Hematopoietic multipotent progenitor cell treated with erythropoietin and hydrocortisone succinate and interleukin-3 and kit ligand, for 17 days (in vitro differentiated cells): ENCODE measurements at places on chromosomes 1 and 21.

DNA sequence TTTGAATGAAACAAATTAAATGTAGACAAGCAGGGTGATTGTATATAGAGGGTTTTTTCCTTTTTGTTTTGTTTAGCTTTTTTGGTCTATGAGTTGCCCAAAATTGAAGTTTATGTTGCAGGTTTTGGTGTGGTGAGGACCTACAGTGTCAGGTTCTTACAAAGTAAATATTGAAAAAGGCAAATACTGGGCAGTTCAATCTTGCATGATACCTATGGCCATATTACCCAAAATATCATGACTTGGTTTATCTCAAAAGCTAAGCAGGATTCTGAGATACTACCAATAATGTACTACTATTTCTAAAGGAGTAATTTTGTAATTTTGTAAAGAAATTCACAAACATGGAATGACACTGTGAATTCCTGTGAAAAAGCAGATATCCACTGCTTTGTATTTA is 1.8 kb downstream of the DNAJB4 start:
- peak; percentile 53 for DNase-seq

- DNase-seq, result no peak
Measured at GRCh38 chr1:175363031-175363430, 170.5 kb upstream of the KIAA0040 start.

DNA sequence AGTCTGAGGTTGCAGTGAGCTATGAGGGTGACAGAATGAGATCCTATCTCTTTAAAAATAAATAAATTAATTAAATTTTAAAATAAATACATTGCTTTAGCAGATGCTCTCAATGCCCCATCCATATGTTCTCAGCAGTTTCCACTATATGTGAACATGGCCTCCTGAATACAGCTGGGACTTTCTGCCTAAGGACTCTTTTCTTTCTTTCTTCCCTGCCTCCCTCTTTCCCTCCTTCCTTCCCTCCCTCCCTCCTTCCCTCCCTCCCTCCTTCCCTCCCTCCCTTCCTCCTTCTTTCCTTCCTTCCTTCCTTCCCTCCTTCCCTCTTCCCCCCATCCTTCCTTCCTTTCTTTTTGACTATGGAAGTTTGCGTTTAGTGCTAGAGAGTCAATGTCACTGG is 10.2 kb upstream of the GRIK1 start:
- DNase-seq, result no peak

- DNase-seq, result no peak
Measured at GRCh38 chr1:52191395-52191965, 49.6 kb downstream of the ZFYVE9 start.

DNA sequence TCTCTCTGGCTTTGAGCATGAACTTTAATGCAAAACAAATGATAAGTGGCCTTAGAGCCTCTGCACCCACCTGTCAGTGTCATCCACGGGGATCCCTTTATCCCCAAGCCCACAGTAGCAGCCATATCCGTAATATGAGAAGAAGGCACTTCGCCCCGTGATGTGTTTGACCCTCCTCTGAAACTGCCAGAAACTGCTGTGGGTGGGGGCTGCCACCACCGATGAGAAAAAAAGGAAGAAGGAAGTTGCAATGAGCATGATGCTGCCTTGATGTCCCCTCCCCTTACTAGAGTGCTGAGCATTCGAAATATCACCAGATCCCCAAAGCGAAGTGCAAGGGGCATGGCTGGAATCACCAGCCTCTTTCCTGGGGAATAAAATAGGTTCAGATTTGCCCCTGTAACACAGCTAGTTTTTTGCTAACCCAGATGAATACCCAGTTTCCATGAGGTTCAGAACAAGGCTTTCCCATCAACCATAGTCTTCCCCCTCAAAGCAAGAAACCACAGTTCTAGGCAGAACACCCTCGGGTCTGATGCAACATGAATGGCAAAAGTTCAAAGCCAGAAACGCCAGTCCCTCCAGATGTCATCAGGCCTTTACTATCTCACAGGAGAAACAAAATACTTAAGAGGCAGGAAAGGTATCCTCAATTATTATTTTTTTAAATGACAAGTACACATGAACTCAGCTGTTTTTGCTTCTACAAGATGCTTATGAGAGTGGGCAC is 10.8 kb upstream of the UBXN10 start:
- no peak for DNase-seq

DNA sequence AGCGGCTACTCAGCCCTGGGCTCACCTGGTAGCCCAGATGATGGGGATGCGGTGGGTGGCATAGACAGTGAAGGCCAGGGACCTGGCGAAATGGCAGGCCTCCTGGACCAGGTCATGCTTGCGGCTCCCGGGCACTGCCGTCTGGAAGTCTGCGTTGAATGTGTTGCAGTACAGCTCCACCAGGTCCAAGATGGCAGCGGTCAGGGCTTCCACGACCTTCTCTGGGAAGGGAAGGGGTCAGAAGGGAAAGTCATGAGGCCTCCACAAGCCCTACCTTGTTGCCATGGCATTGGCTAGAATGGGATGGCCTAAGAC is 38.8 kb downstream of the PIK3C2B start:
- no peak for DNase-seq

- DNase-seq, result no peak
Measured at GRCh38 chr1:154793685-154794084, 76.4 kb downstream of the KCNN3 start.

DNA sequence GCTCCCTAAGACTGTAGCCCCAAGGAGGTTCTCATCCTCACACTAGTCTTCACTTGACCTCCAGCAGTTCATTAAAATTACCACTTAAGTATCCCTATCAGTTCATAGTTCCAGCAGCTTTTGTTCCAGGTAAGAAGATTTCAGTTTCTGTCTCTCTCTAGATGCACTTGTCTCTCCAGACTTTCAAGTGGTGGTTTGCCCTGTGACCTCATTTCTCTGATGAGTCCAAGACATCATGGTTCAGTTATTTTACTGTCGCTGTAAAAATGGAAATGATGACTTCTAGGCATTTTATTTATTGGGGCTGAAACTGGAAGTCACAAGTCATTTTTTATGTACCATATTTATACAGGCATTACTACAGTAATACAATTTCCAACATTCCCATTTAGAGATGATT is 17.9 kb upstream of the RGS18 start:
- DNase-seq, result no peak

DNA sequence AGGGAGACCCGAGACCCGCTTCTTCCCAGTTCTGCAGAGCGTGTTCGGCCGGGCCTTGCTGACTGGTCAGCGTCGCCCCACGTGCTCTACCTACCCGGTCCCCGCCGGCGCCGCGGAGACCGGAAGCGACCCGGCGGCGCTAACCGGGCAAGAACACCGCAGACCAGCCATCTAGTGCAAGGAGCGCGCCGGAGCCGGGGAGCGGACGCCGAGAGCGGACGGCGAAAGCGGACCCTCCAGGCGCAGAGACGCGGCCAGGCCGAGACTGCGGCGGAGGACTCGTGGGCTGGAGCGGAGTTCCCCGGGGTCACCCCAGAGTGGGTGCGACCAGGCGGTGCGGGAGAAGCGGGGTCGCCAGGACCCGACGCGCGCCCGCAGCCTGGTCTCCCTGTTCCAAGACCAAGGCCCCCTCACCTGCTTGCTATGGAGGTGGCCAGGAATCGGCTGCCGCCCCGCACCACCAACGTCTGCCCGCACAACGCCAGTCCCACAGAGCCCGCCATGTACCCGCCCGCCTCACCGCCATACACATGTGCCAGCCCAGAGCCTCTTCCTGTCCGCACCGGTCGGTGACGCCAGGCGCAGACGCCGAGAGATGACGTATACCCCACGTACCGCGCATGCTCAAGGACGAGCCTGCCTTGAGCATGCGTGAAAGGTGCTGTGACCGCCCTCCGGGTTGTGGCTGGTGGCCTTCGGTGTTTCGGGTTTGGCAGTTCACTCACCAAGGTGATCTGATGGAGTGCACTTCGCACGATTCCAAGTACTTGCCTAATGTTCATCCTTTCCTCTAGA is at the start of gene WDR4:
TSS of gene WDR4 (minus strand) at position 547 of the 795 bp plus-strand sequence. CDS start at position 503, 44 bp downstream.
- peak; percentile 99 for DNase-seq

GRCh38 chr1:153133743-153134142 is 16.9 kb downstream of the SPRR2G start:
- DNase-seq, result no peak

- no peak for DNase-seq
Measured at GRCh38 chr21:45540601-45540970, 1.7 kb downstream of the SLC19A1 start.

- DNase-seq, result no peak
Measured at GRCh38 chr1:22665752-22666151, 12.7 kb downstream of the C1QB start.

- DNase-seq, result peak; percentile 87
Measured at GRCh38 chr1:32208891-32209328, at the start of gene DCDC2B. Gene DCDC2B (plus strand): TSS chr1:32209089. CDS start chr1:32209094, 5 bp downstream.

DNA sequence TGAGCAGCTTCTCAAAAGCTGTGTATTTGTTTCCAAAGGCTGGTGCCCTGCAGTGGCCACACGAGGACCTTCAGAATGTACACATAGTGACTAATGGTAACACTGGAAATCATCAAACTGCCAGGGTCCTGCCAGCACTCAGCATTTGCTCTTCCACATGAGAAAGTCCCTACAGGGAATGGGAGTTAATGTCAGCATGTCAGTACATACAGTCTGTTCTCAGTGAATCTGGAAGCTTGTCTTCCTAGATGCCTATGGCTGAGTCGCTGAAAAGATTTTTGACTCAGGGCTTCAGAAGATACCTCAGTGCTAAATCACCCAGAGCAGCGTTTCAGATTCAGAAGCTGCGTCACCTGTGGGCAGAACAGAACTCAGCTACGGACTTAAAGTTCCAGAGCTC is 108.2 kb downstream of the CDC7 start:
- DNase-seq, result no peak

DNA sequence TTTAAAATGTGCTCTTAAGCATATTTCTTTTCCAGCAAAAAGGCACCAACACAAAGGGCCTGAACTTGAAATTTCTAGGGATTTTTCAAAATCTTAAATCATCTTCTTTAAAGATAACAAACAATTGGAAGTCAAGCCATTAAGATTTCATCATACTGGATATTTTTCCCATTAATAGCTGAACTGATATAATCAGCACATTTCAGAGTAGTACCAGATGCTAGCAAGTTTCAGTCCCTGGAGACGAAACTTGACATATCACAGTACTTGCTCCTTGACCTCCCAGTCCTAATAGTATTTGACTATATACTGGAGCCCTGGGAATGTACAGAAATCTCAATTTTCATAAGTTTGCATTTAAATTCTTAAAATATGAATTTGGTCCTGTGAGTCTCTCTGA is 10.2 kb upstream of the CDC7 start:
- DNase-seq, result no peak

DNA sequence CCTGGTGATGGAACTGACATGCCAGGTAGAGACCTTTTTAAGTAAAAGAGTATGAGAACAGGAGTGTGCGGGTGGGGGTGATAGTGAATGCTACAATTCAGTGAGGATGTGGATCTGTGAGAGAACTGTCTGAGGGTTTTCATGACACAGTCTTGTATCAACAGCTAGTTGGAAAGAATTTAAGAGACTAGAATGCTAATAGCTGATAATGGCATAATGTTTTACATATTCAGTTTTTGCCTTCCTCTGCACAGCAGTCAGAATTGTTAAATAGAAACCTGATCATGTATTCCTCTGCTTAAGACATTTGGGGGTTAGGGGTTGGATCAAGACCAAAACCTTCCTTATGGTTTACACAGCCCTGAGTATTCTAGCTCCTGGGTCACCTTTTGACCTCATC is 152.8 kb upstream of the ZRANB2 start:
- DNase-seq, result no peak

DNA sequence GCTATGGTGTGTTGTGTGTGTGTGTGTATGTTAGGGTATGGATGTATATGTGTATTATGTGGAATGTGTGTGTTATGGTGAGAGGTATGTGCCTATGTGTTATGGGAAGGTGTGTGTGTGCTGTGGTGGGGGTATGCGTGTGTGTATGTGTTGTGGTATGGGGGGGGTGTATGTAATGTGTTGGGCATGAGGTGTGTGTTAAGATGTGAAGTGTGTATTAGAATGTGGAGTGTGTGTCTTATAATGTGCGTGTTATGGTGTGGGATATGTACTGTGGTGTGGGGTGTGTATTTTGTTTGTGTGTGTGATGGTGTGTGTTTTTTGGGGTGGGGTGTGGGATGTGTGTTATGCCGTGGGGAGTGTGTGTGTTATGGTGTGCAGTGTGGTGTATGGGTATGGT is 242.5 kb downstream of the RHOU start:
- no peak for DNase-seq

DNA sequence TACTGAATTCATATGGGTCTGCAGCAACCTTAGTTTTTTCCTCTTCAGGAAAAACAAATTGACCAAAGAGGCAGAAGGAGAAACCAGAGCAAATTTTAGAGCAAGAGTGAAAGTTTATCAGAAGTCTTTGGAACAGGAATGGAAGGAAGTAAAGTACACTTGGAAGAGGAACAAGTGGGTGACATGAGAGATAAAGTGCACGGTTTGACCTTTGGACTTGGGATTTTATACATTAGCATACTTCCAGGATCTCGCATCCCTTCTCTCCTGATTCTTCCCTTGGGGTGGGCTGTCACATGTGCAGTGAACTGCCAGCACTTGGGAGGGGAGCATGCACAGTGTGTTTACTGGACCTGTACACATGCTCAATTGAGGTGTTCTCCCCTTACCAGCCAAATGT is 754.8 kb upstream of the ADAMTS5 start:
- DNase-seq, result no peak

DNA sequence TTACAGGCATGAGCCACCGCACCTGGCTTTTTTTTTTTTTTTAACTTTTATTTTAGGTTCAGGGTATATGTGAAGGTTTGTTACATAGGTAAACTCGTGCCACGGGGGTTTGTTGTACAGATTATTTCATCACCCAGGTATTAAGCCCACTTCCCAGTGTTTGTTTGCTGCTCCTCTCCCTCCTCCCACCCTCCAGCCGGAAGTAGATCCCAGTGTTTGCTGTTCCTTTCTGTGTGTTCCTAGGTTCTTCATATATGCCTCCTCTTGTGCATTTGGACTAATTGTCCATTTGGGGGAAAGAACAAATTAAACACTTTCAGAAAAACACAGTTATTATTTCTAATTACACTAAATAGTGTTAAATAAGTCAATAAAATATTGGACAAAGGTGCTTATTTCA is 1.1 kb upstream of the SLC2A7 start:
- no peak for DNase-seq

DNA sequence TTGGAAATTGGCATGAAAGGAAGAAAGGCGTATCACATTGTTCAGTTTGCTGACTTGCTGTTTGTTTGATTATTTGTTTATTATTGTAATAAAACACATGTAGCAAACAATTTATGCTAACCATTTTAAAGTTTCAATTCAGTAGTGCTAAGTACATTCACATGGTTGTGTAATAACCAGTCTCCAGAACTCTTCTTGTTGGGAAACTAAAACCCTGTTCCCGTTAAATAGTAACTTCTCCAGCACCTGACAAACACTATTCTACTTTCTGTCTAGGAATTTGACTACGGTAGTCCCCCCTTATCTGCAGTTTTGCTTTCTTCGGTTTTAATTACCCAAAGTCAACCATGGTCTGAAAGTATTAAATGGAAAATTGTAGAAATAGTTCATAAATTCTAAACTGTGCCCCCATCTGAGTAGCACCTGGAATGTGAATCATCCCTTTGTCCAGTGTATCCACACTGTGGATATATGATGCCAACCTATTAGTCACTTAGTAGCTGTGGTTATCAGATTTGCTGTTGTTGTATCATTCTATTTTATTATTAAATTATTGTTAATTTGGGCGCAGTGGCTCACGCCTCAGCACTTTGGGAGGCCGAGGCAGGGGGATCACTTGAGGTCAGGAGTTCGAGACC is 5.5 kb downstream of the MORC3 start:
- no peak for DNase-seq
